ENCODE measurements at places on chromosomes 12 and 14.

DNA sequence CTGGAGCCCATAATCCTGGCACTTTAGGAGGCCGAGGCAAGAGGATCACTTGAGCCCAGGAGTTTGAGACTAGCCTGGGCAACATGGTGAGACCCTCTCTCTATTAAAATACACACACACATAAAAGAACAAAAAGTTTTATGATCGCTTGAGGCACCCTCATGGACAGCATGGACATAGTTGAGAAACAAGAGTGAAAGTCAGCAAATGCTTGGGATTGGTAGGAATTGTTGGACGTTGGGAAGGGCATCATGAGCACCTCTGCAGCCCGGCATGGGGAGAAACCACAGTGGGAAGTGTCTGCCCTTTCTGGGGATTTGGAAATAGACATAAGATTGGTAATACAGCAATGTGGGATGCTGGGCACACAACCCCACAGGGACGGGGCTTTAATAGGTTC lies 231.9 kb upstream of the FOXN3 start:
- DNase-seq, result no peak

- peak; percentile 51 for DNase-seq
Measured at GRCh38 chr14:100239211-100239839, 381 bp downstream of the YY1 start.

DNA sequence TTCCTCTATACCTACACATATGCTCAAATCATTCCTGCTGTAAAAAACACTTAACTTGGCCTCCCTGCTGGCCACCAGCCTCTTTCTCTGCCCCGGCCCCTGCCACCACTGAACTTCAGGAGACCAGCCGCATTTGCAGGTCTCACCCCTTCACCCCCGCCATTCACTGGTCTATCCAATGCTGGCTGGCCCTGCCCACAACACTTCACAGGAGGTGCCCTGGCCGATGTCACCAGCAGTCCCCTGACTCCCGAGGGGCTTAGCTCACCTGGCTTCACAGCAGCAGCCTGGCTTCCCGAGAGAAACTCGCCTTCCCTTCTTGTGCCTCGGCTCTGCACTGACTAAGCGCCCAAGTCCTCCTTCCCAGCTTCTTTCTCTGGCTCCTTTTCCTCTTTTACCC lies 7.5 kb downstream of the AK7 start:
- DNase-seq, result no peak

DNA sequence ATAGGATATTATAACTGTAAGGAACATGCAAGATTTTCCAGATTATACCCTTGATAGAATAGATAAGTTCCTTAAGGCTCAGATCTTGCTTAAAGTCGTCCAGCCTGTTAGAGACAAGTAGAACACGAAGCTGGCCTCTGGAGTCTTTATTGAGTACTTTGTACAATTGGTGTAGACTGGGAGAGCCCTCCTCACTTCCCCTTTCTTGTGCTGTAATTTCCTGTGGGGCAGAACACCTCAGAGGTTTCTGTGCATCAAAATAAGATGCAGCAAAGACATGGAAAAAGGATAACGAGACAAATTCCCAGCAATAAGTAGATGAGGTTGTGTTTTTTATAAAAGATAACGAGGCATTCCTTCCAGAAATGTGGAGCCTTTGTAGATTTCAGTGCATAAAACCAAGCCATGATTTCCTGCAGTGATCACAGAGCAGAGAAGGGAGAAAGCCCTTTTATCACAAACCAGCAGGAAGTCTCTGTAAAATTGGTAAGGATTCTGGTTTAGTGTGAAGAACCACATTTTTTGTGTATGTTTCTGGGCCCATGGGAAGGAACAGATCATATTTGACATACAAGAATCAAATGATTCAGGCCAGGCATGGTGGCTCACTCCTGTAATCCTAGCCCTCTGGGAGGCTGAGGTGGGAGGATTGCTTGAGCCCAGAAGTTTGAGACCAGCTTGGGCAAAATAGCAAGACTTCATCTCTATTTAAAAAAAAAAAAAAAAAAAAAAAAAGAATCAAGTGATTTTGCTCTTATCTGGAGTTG lies 18.0 kb downstream of the GPRC5A start:
- DNase-seq, result no peak

GRCh38 chr12:112894128-112894527 lies 12.6 kb upstream of the OAS1 start:
- no peak for DNase-seq

DNA sequence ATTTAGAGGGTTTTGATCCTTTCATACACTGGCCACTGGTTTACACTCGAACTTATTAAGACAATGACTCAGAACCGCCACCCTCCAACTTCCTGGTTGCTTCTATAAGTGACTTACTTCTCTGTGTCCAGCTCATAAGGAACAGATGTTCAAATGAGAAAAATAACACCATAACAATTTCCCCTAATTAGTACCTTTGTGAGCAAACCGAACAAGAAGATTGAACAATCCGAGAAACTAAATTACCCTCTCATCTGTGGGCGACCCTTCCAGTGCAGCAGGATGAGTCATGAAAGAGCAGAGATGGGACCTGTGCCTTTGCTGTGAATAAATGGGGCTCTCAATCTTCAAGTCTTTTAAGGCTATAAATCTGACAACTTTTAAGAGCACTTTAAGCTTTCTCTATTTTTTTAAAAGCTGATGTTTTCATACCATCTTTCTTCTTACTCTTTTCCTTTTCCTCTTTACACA lies 146.8 kb upstream of the RASSF8 start:
- no peak for DNase-seq

DNA sequence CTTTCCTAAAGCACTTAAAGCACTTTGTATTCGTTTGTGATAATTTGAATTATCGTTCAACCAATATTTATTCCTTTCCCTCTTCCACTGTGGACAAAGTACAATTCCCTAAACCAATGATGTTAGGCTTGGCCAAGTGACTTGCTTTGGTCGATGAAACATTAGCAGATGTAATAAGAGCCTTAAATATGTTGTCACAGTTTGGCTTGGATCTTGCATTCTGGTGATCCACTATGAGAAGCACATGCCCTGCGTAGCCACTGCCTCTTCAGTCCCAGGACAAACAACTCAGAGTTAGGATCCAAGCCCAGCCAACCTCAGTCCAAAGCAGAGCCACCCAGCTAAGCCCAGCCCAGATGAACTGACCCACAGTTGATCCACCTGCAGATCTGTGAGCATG lies 8.4 kb upstream of the C12orf75 start:
- DNase-seq, result no peak

GRCh38 chr12:93518725-93519124 lies 51.4 kb downstream of the MRPL42 start:
- DNase-seq, result no peak

GRCh38 chr12:88553941-88554658 lies 26.2 kb downstream of the KITLG start:
- DNase-seq, result no peak

- no peak for DNase-seq
Measured at GRCh38 chr12:8773461-8773860, 49.0 kb upstream of the A2ML1 start.

DNA sequence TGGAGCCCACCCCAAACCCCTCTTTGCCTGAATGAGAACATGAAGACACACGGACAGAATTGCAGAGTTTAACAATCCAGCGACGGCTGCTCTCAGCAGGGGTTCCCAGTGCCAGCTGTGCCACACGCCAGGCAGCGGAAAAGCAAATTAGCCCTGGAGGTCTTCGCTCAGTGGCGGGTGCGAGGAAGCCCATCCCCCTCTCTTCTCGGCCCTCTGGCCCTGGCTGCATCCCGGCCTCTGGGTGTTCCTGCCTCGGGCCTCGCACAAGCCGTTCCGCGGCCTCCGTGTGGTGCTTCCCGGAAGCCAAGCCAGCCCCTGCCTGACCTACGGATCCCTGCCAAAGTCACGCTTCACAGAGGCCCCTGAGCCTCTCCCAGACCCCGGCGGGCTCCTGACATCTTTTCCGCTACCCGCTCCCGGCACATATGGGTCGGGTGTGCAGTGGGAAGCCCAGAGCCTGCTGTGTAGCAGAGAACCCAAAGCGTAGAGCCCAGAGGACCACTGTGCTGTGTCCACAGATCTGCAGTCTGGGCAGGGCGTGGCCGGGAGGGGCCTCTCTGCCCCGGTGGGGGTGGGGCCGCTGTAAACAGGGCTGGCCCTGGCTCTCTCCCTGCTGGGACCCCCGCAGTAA lies 70.7 kb upstream of the GALNT9 start:
- DNase-seq, result peak; percentile 74

DNA sequence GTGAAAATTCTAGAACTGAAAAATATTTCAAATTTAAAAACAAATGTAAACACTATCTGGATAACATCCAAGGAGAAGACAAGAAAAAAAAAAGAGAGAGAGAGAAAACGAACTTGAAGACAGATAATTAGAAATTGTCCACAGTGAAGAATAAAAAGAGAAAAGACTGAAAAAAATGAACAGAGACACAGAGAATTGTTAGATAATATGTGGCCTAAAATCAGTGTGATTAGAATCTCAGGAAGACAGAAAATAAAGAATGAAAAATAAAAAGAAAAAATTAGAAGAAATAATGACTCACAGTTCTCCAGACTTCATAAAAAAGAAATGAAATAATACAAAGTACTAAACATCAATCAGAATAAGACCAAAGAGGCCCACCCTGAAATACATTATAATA lies 1209.3 kb downstream of the FSCB start:
- DNase-seq, result no peak

- no peak for DNase-seq
Measured at GRCh38 chr12:32516230-32516629, 116.9 kb downstream of the FGD4 start.

- DNase-seq, result no peak
Measured at GRCh38 chr14:33297565-33297964, 358.9 kb downstream of the NPAS3 start.

DNA sequence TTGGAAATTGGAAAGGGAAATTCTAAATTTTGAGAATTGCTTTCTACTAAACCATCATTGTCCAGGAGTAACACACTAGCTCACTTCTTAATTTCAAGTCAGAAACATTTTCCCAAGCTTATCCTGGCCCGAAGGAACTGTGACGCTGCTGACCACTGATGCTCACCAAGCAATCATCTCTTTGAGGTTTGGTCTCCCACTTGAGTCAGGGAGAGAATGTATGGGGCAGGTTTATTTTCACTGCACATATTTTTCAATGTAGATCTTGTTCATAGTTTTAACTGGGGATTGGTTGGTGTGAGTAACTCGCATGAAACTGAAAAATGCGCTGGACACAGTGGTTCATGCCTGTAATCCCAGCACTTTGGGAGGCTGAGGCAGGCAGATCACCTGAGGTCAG lies 12.9 kb upstream of the RNASE10 start:
- DNase-seq, result no peak

DNA sequence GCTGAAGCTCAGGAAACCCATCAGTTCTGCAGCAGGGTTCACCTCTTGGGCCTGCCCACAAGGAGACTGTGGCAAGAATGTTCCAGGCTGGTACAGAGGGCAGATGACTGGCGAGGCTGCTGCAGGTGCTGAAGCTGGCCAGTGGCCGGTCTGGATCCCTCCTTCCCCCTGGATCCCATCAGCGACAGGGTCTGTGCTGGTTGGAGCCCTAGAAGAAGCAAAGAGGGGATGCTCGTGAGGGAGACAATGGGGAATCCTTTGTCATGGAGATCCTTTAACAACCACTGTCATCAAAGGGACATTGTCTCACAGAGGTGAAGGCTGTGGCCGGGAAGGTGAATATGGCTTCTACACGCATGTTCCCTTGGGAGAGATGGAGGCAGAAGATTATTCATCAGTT lies 211.4 kb upstream of the TMEM132C start:
- no peak for DNase-seq

DNA sequence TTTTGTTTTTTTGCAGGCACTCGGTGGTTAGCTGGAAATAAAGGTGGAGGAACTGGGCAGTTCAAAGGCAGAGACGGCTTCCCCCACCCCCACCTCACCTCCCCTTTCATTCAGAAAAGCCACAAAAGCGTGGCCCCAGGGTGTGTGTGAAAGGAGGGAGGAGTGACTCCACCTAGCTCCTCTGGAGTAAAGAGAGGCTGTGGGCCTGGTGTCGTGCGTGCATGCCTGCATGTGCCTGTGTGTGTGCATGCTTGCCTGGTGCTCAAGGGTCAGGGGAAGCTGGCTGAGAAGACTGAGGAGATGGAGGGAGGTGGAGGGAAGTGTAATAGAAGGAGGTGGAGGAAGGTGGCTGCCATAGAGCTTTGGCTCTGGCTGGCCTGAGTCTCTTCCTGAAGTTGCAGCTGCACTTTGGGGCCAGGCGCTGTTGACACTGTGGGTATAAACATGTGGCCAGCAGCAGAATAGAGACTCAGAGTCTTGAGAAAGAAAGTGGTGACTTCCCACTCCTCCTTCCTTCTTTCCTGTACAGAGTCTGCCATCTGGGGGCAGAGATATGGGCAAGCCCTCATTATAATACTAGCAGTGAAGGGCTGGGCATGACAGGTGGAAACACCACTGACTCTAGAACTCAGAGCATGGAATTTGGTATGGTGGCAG lies 36.9 kb upstream of the SINHCAF start:
- DNase-seq, result peak; percentile 47

GRCh38 chr14:75831952-75832351 lies 149.8 kb downstream of the TGFB3 start:
- DNase-seq, result no peak

DNA sequence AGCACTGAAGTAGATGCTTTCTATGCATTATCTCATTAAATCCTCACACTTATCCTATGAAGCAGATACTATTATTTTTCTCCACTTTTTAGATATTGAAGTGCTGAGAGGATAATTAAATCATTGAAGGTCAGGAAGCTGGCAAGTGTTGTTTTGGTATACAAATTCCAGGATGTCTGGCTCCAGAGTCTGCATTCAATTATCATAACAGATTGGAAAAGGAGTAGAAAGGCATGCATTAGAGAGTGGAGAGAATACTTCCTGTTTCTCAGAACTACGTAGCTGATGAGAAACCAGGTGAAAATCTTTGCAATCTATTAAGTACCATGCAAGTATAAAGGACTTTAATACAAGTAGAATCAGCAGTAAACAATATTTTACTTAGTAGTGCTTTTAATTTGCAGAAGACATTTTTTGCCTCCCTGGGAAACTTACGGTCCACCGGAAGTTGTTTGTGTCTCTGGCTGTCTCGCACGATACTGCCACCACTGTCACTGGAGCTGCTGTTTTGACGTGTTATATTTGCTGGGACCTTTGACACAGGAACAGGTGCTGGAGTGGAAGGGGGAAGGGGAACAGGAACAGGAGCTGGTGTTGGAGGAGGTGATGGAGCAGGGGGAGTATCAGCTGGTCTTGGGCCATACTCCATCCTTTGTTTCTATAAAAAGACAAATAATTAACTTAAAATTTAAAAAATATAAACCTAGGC lies 158.0 kb downstream of the EPS8 start:
- DNase-seq, result no peak
